ENCODE measurements at places on chromosomes 2 and 18.

- no peak for DNase-seq
These were observed 18.1 kb upstream of the SPP2 start for GRCh38 chr2:234032279-234032856.

DNA sequence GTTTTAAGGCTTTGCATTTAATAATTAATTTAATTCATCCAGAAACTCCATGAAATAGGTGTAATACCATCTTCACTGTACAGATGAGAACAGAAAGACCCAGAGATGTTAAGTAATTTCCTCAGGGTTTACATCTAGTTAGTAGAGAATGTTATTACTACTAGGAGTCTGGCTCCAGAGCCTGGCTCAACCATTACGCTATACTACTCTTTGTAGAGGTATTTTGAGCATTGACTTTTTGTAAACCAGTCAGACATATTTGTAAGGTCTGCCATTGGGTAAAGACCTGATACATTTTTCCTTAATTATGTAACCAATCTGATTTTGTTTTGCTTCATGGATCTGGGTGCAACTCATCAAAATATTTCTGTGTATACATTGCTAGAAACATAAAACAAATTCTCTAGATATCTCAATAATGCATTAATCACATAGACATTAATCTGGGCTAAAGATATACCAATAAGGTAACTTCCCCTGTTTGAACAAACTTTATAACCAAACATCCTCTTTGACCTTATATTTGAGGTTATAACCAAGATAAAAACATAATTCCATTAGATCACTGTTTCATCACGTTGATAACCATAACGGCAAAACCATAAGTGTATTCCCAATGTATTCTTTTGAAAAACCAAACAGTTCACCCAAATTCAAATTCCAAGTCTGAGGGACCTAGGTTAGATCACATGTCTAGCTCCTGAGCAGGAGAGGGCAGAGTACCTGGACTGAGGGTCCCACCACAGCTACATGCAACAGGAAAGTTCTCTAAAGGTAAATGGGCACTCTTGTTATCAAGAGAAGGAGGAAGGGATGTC is 135.0 kb downstream of the IKZF2 start:
- DNase-seq, result no peak

GRCh38 chr2:46421361-46421760 is 58.0 kb upstream of the TMEM247 start:
- no peak for DNase-seq

DNA sequence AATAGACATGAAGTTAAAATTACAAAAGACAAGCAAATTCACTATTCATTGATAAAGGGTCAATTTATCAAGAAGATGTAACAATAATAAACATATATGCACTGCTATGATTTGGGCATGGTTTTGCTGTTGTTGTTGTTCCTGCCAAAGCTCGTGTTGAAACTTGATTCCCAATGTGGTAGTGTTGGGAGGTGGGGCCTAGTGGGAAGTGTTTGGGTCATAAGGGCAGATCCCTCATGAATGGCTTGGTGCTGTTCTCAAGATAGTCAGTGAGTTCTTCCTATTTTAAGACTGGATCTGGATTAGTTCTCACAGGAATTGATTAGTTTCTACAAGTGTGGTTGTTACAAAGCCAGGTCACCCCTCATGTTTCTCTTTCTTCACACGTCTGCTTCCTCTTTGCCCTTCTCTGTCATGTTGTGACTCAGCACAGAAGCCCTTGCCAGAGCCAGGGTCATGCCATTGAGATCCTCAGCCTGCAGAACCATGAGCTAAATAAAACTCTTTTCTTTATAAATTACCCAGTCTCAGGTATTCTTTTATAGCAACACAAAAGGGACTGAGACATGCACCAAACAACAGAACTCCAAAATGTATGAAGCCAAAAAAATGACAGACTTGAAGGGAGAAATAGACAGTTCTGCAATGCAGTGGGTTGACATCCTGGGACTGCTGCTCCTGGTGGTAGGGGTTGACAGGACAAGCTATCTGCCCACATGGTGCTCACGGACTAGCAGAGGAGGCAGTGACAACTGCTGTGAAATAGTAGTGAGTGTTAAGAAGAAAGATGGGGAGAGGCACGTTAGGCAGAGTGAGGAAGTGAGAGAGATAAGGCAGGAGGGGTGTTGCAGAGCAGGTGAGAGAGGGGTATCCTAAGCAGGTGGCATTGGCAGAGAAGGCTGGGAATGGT is 18.6 kb upstream of the SKA1 start:
- no peak for DNase-seq

DNA sequence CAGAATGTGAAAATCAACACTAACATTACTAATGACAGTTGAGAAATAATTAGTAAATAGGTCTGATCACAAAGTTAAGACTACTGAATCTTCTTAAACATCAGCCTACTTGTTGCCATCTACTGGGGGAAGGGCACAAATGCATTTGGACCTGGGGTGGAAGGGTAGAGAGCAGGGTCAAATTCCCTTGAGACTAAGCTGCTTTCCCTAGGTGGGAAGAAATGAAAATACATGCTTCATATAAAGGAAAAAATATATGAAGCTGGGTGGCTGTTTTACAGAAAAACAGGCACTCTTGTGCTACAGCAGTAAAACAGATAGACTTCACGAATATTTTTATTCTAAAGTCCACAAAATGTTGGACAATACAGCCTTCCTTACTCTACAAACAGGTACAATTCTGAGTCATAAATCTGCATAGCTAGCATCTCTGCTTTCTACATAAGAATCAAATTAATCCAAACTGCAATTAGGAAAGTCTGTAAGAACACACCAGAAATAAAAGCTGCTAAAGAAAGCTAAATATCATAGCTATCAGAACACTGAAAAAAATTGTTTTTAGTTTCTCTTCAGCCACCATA is 10.9 kb downstream of the TRIP12 start:
- DNase-seq, result no peak

GRCh38 chr2:171793691-171794678 is 100.1 kb downstream of the SLC25A12 start:
- DNase-seq, result no peak

- no peak for DNase-seq
These were observed 22.1 kb upstream of the PXDN start for GRCh38 chr2:1766425-1766824.
